NB4 (cell line): ENCODE measurements at places on chromosomes 16 and 17.

GRCh38 chr17:77205396-77206125 is 64.8 kb downstream of the SEC14L1 start:
- no peak for DNase-seq

DNA sequence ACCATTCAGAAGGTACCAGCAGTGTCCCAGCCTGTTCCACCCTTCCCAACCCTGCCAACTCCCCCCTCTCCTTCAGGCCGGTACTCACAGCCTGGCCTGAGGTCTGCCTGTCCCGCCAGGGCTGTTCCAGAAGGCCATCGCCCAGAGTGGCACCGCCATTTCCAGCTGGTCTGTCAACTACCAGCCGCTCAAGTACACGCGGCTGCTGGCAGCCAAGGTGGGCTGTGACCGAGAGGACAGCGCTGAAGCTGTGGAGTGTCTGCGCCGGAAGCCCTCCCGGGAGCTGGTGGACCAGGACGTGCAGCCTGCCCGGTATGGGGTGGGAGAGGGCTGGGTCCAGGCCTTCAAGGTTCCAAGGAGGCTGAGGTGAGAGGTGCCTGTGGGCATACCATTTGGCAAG is 5.3 kb upstream of the SPEM1 start:
- DNase-seq, result no peak

DNA sequence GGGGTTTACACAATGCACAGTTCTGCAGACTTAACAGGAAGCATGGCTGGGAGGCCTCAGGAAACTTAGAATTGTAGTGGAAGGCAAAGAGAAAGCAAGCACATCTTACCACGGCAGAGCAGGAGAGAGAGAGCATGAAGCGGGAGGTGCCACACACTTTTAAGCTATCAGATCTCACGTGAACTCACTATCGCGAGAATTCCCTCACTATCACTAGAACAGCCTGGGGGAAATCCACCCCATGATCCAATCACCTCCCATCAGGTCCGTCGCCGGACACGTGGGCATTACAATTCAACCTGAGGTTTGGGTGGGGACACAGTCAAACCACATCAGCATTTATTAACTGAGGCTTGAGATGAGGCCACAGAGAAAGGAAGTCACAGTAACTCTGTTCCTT is 326.7 kb downstream of the C16orf95 start:
- DNase-seq, result peak; percentile 64

DNA sequence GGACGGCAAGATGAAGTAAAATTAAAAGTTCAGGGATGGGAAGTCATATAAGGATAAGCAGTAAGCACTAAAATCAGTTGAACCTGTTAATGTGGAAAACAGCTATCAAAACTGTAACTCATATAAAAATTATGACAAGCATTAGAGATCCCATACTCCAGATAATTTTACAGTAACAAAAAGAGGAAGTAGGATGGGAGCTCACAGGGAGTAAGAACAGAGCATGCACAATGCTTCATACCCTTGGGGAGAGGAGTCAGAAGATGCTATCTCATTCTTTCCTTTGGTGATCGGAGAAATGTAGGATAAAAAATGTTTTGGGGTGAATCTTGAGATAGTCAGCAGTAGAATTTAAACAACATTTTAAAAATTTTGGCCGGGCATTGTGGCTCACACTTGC is 164.7 kb upstream of the CACNG5 start:
- DNase-seq, result peak; percentile 40

DNA sequence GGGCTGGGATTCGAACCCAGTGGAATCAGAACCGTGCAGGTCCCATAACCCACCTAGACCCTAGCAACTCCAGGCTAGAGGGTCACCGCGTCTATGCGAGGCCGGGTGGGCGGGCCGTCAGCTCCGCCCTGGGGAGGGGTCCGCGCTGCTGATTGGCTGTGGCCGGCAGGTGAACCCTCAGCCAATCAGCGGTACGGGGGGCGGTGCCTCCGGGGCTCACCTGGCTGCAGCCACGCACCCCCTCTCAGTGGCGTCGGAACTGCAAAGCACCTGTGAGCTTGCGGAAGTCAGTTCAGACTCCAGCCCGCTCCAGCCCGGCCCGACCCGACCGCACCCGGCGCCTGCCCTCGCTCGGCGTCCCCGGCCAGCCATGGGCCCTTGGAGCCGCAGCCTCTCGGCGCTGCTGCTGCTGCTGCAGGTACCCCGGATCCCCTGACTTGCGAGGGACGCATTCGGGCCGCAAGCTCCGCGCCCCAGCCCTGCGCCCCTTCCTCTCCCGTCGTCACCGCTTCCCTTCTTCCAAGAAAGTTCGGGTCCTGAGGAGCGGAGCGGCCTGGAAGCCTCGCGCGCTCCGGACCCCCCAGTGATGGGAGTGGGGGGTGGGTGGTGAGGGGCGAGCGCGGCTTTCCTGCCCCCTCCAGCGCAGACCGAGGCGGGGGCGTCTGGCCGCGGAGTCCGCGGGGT is at the start of gene CDH1:
Gene CDH1 (plus strand): TSS at position 247 of the 684 bp plus-strand sequence. CDS start 124 bp downstream, at position 371.
- no peak for DNase-seq
